Upper lobe of left lung (tissue), 6 donors: ENCODE measurements at places on chromosomes 12 and 14. TPM values are rescaled to one million over a fixed set of nuclear protein-coding genes. Genes with fewer than 3 reads are reported as not detected.

DNA sequence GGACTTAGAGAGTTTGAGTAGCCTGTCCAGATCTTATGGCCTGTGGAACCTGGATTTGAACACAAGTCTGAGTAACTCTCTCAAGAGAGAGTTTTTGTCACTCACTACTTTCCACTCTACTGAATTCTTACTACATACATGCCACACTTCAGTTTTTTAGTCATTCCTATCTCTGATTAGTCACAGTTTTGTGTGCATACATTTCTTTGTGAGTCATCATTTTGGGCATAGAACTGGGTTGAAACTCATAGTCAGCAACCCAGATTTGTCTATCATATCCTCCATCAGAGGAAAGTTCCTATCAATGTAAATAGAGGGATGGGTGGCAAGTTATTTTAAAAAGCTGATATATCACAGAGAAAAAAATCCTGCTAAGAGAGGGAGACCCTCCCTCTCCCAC lies 42.9 kb downstream of the FLRT2 start:
- no peak for DNase-seq

GRCh38 chr12:123478069-123478468 lies 20.1 kb downstream of the SNRNP35 start:
- no peak for DNase-seq

- no peak for DNase-seq
Observed at GRCh38 chr12:116026346-116026745, 251.1 kb downstream of the MED13L start.

GRCh38 chr12:121330195-121330594 lies 22.0 kb downstream of the ANAPC5 start:
- DNase-seq, result no peak

DNA sequence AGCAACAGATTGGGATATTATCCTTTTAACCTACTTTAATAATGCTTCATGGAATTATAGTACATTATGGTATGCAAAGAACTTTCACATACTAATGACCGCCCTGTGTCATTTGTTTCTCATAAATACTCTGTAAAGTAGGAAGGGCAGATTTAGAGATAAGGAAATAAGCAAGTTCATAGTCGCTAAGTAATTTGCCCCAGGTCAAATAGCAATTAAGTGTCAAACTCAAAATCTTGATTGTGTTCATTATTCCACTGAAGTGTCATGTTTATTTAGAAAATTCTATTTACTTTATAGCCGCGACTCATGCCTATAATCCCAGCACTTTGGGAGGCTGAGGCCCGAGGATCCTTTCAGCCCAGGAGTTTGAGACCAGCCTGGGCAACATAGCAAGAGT lies 98.7 kb upstream of the ATF1 start:
- DNase-seq, result no peak

GRCh38 chr12:108457734-108458361 lies 57.2 kb upstream of the FICD start:
- peak; percentile 15 for DNase-seq

DNA sequence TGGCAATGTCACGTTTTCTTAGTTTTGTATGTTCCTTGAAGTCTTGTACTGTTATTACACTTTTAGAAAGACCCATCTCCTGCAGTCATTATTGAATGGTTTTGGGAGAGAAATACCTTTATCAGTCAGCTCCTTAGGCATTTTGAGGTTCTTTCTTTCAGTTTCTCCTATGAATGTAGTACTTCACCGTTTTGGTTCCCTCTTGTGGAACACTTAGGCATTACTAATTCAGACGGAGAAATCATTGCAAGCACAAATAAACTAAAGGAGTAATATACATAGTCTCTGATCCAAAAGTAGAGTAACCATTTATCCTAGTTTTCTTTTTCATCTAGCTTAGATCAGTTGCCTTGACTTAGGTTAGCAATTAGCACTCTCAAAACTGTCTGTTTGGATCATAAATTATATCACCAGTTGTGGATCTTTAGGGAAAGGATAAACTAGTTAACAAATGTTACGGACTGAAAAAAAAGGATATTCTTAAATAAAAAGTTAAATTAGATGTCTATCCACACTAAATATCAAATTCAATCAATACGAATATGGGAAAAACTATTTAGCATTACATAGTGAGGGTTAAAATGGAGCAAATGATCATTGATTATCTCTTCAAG lies 1538.3 kb upstream of the SEL1L start:
- no peak for DNase-seq

- DNase-seq, result no peak
Observed at GRCh38 chr14:26965490-26965889, 367.7 kb upstream of the NOVA1 start.

- no peak for DNase-seq
Observed at GRCh38 chr14:88823968-88824313, 510 bp upstream of the TTC8 start.

- DNase-seq, result no peak
Observed at GRCh38 chr12:59839514-59839913, 243.7 kb downstream of the SLC16A7 start.

DNA sequence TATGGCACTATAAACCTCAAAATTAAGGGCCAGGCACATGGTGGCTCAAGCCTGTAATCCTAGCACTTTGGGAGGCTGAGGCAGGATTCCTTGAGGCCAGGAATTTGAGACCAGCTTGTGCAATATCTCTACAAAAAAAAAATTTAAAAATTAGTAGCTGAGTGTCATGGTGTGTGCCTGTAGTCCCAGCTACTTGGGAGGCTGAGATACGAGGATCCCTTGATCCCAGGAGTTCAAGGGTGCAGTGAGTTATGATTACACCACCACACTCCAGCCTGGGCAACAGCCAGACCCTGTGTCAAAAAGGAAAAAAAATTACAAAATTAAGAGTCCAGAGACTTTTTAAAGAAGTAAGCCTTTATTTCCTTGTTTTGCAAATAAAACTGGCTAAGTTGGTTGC lies 1.8 kb upstream of the GCN1 start:
- no peak for DNase-seq

DNA sequence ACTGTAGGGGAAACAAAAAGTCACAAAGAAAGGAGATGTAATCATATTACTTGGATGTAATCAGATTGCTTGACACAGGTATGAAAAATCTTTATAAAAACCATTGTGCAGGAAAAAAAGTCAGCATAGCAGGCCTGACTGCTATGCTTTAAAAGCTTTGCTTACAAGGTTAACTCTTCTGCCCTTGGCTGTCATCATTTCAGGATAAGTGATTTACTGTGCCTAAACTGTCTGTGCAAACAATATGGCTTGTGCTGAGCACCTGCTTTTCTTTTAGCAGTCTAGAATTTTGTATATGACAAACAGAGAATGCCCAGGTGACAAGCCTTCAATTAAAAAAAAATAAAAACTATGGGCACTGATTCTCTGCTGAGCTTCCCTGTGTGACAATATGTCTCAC lies 63.8 kb upstream of the PLEKHG7 start:
- no peak for DNase-seq

- no peak for DNase-seq
Observed at GRCh38 chr12:989051-989450, 2.0 kb upstream of the ERC1 start.

DNA sequence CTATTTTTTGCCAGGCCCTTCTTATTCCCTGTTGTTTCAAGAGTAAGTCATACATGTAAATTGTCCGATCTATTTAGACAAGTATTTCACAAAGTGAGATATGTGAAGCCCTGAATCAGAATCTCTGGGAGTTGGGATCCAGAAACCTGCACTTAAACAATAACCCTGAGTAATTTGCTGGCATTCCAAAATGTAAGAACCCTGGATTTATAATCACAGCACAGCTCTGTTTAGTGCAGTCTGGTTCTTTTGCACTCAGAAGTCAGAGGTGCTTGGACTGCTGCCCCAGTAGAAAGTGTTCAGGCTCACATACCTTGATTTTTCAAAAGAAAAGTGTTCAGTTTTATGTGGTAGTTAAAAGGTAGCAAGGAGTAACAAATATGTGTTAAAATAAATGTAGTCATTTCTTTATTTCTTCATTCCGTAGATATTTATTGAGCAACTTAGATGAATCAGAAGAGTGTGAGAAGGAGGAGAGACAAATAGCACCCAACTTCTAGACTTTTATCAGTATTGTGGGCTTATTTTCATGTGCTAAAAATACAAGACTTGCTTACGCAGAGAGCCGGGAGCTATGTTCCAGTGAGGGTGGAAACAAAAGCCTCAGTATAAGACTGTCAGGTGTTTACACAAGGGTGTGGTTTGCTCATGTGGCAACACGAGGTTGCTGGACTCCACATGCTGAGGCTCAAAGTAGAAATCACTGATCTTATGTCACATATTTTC lies 70.1 kb downstream of the SYNE2 start:
- no peak for DNase-seq

DNA sequence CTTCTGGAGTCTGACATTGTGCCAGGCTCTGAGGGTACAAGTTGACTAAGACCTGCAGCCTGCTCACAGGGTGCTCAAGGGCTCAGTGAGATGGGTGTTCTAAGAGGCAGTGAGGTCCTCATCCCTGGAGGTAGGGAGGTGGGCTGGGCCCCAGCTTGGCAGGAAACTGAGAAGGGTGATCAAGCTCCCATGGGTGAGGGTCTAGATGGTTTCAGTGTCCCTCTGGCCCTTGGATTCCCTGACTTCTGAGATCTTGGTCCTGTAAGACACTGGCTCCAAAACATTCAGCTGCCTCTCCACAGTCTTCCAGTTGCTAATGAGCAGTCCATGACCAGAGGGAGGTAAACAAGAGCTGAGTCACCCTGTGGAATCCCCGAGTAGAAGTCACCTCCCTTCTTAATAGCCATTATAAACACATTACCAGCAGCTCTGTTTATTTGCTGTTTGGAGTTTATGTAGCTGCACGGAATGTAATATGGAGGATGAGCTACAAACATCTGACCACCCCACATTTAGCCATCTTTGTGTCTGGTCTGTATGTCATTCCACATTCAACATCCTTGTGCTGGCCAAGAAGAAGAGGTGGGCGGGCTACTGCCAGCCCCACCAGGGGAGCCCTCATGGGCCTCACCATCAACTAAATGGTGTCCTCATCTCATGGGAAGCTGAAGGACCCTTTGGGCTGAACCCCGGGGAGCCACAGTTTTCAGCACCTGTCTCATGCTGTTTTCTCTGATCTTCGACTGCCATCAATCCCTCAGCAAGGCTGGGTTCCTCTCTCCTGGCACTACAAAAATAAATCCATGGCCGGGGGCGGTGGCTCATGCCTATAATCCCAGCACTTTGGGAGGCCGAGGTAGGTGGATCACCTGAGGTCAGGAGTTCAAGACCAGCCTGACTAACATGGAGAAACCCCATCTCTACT lies 37.2 kb upstream of the BDKRB2 start:
- DNase-seq, result no peak

GRCh38 chr12:102964872-102965271 lies 7.4 kb downstream of the ASCL1 start:
- DNase-seq, result no peak

DNA sequence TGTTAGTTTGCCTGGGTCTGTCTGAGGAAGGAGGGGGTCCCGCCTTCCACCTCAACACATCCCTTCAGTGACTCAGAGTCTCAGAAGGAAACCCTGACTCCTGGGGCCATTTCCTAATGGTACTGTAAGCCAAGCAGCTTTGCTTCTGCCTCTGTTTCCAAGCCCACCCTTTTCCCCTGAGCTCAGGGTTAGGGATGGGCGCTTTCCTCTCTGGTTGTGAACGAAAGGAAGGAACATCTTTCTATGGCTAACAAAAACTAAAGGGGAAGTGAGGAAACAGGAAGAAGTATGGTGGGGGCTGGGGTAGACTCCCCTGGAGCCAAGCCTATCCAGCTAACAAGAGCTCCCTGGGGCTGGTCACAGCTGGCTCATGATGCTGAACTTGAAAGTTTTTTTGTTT lies 11.6 kb upstream of the UNC119B start:
- DNase-seq, result peak; percentile 38

DNA sequence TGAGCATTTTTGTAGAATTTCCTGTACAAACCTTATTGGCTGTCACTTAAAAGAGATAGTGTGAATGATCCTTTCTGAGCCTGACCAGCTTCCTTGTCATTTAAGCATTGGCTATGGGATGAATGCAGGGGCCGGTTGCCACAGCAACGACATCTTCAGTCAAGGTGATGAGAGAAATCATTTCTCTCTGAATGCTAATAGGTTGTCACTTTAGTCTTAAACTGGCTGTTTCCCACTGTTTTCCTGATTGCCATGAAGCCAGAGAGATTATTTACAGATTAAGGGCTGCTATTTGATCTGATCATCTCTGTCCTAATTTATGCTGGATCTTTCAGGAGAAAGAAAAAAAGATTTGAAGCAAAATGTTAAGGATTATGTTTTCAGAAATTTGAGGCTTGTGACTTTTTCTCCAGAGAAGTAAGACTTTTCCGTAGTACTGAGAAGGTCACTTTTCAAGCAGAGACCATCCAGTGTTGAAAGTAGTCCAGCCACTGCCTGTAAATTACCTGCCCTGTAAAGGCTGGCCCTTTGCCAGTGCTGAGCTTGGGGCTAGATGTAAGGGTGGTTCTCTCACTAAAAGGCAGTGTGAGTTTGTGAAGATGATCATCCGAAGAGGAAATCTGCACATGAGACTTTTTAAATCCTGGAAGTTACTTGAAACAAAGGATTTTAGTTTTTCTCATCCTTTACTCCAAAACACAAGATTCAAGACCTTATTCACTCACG lies 235.6 kb downstream of the DACT1 start:
- no peak for DNase-seq

DNA sequence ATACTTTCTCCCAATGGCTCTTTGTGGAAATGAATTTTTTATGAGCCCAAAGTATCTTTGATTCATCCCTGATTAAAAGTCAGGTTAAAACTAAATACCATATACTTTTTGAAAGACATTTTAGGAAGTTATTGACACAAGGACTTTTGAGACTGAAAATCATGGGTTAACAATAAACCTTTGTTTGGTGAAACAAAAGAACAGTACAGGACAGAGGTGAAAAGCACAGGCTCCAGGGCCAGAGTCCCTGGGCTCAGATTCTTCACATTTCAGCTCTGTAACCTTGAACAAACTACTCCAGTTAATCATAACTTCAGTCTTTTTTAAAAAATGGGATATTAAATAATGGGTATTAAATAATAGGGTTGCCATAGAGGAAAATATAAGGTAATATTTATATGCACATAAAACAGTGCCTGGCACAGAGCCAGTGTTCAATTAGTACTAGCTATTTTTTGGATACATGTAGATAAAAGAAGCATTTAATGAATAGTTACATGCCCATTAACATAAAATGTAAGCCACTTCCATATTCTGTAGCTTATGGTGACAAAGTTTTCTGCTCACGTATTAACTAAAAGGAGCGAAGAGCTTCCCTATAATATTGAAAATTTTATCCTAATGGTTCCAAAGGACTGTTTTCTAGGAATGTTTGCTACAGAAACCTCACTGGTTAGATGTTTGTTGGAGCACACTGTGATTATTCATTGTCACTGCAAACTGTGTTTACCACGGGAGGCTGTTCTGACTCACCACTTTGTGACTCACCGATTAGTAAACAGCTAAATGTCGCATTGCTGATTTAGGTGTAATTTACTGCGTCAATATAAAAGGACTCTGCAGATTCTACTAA lies 255.4 kb downstream of the DAD1 start:
- no peak for DNase-seq

The CMKLR1 gene
- 16.7 TPM for total RNA-seq

The C14orf39 gene
- not detected for total RNA-seq

The ZFYVE1 gene
- total RNA-seq, result 21.5 TPM

The REM2 gene
- 1.0 TPM for total RNA-seq

The PARP11 gene
- total RNA-seq, result 10.5 TPM

The ANKRD33 gene
- total RNA-seq, result not detected

The FGF23 gene
- not detected for total RNA-seq

The IL26 gene
- total RNA-seq, result not detected

The PTPRR gene
- 0.30 TPM for total RNA-seq

The EXOC3L4 gene
- total RNA-seq, result 0.30 TPM

The RNASE7 gene
- not detected for total RNA-seq

The EML1 gene
- 27.0 TPM for total RNA-seq

The TDRD9 gene
- total RNA-seq, result 3.1 TPM
